ENCODE measurements at places on chromosomes 2 and 18.

DNA sequence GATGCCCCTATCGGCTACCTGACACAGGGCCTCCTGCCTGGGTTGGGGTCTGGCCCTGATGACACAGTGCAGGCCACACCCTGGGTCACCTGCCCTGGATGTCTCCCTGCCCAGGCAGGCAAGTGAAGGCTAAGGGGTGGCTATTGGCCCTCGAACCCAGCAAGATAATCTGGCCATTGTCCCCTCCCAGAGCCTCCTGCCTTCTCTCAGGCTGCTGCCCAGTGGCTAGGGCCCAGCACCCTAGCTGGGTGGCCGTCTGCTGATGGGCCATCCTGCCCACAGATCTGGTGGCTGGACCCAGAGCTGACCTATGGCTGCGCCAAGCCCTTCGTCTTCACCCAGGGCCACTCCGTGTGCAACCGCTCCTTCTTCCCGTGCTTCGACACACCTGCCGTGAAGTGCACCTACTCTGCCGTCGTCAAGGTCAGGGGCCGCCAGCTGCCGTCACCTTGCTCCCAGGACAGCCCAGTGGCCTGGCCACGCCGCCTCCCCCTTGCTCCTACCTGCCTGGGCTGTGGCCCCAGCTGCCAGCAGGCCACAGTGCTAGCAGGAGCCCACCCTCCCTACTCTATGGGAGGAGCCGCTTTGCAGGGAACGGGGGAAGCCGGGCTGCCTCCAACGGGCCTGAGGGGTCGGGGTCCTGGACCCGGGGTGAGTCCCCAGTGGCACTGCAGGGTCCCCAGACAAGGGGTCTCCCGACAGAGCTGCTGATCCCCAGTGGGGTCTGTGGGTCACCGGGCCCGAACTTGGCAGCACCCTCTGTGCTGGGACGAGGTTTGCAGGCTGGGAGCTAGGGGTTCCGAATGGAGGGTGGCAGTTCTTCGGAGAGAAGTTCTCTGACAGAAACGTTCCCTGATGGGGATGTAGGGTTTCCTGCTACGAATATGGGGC lies 4.1 kb downstream of the RNPEPL1 start:
- no peak for DNase-seq

- DNase-seq: no peak
Measured at GRCh38 chr2:68846091-68846490, 25.1 kb downstream of the BMP10 start.

- DNase-seq: peak; percentile 49
Measured at GRCh38 chr18:48955830-48956261, 5.1 kb upstream of the SMAD7 start.

- no peak for DNase-seq
Measured at GRCh38 chr2:190367091-190367490, 23.7 kb downstream of the INPP1 start.

DNA sequence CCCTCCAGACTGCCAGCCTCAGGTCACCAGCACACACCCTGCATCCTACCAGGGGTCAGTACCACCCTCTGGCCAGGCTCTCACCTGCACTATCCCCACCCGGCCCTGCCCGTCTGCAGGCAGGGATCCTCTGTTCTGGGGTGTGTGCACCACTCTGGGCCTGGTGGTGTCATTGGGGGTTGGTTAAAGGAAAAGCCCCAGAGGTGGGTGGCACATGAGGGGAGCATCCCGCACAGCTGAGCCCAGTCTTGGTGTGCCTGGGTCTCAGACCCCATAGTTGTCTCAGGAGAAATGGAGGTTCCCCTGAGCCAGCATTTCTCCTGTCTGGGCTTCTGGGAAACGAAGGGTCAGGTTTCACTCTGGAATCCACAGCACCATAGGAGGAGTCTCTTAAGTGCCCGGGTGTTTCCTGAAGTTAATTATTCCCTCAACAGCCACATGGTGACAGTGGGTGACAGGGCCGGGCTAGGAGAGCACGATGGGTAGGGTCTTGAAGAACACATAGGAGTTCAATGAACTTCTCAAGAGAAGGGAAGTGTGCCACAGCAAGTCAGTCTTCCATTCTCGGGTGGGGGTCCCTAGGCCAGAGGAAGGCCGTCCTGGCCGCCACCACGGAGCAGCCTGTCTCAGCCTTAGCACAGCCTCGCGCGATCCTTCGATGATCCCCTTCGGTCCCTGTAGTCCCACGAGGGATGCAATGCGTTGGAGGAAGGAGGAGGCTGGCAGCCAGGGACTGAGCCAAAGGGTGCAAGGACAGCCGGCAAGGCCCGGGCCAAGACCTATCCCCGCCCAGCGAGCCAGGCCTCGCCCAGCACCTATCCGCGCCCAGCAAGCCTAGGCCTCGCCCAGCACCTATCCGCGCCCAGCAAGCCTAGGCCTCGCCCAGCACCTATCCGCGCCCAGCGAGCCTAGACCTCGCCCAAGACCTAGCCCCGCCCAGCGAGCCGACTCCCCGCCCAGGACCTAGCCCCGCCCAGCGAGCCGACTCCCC lies 1.1 kb upstream of the FARP2 start:
- peak; percentile 75 for DNase-seq

DNA sequence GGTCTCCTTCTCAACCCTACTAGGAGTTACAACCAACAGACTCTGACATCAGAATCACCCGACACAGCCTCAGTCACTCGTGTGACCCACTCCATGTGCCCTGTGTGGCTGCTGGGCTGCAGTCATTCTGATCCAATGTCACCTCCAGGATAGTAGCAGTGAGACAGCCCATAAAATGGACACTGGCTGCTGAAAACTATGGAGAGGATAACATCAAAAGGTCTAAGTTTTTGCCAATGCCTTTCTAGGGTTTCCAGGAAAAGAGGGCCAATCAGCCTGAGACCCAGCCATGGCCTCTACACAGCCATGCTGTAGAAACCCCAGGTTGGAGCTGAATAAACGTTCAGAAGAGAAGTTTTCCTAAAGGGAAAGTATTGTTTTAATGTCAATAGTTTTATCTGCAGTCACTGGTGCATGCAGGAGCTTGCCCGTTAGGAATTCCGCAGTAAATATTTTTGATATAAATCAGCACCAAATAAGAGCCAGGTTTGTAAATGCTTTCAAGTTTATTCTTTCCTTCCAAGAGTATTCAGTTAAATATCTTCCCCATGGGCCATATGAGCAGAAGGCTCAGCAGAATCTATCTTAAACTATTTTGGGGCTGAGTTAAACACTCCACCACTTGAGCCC lies 92.2 kb upstream of the PID1 start:
- peak; percentile 78 for DNase-seq

DNA sequence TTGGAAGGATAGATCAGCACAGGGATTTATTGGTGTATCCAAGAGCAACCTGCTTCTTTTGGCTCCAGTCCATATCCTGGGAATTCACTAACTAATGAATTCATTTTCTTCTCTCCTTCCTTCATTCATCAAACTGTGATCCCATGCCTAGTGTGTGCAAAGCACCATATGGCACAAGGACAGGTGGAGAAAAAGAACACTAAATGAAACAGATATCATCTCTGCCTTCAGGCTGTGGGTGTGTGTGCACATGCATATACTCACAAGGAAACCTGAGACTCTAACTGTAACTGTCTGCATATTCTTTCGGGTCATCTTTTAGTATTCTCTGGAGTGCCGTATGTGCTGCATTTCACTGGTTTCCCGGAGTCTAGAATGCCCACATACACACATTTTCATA lies 20.2 kb downstream of the TNP1 start:
- no peak for DNase-seq

GRCh38 chr2:97355887-97356286 lies 233.8 kb downstream of the ANKRD36B start:
- no peak for DNase-seq

DNA sequence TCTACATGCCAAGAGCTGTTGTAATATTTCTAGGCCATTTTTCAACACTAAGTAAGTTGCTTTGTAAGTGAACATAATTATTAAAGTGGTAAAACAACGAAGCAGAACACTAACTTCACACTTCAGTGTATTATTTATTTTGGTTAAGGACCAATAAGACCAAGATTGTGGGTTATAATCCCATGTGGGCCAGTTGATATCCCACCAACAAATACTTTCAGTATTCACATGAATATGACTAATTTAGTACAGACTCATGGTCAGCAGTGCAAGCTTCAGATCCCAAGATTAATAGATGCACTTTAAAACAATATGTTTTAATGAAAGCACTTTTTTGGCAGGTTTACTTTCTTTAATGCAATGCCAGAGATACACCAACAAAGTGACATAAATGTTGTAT lies 154.3 kb downstream of the LCLAT1 start:
- no peak for DNase-seq

DNA sequence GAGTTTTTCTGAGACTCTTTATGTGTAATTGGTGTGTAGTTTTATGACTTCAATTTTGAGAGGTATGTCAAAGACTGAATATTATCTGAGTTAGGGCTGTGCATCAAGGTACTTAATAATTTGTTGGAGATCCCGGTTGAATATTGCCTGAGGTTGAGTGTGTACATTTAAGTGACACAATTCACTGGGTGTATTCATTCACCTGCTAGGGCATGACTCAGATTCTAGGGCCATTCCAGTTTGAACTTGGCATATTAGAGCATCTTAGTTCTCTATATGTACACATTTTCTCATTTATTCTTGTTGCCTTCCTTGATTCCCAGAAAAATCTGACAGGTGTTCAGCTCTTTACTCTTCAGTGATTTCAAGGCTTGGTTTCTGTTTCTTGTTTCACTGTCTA lies 12.5 kb downstream of the MAP4K4 start:
- DNase-seq: peak; percentile 52

- DNase-seq: no peak
Measured at GRCh38 chr2:39682066-39682692, 16.5 kb downstream of the TMEM178A start.

- DNase-seq: no peak
Measured at GRCh38 chr2:240278661-240279060, 138.2 kb upstream of the OTOS start.

GRCh38 chr2:54920660-54921059 lies 129.6 kb downstream of the RTN4 start:
- DNase-seq: no peak

DNA sequence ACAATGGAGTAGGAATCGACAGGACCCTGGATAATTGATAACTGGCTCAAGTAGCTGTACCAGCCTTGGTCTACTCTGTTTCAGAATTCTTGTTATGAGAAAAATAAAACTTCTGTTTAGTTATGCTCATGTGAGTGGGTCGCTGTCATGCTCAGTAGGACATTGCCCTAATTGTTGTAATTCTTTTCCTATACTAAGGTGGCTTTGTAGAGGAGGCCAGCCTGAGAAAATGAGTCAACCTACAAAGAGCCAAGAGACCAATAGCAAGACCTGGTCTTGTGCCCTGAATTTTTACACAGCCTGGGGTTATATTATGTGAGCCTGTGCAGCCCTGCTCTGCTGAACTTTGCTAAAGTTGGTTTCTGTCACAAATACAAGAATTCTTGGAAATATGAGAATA lies 238.4 kb downstream of the MEIS1 start:
- no peak for DNase-seq

GRCh38 chr18:61954096-61954746 lies 61.4 kb upstream of the RNF152 start:
- no peak for DNase-seq

- DNase-seq: no peak
Measured at GRCh38 chr18:40606996-40607395, 1348.0 kb upstream of the PIK3C3 start.

GRCh38 chr2:194323740-194324139 lies 1333.3 kb upstream of the SLC39A10 start:
- DNase-seq: no peak

GRCh38 chr2:111200333-111200881 lies 79.7 kb downstream of the BCL2L11 start:
- DNase-seq: no peak

- DNase-seq: no peak
Measured at GRCh38 chr2:170548304-170548703, 166.8 kb upstream of the SP5 start.

GRCh38 chr2:166068981-166069380 lies 58.8 kb downstream of the SCN1A start:
- DNase-seq: no peak

GRCh38 chr2:217085543-217085942 lies 225.7 kb upstream of the TNP1 start:
- DNase-seq: no peak

GRCh38 chr2:72127401-72128058 lies 20.1 kb downstream of the CYP26B1 start:
- no peak for DNase-seq

Data from mammary epithelial cell (primary cell).